Activated CD4-positive, alpha-beta memory T cell treated with anti-CD3 and anti-CD28 coated beads for 36 hours (primary cell): ENCODE measurements at places on chromosomes 13 and 19. TPM values are rescaled to one million over a fixed set of nuclear protein-coding genes. Genes with fewer than 3 reads are reported as not detected.

DNA sequence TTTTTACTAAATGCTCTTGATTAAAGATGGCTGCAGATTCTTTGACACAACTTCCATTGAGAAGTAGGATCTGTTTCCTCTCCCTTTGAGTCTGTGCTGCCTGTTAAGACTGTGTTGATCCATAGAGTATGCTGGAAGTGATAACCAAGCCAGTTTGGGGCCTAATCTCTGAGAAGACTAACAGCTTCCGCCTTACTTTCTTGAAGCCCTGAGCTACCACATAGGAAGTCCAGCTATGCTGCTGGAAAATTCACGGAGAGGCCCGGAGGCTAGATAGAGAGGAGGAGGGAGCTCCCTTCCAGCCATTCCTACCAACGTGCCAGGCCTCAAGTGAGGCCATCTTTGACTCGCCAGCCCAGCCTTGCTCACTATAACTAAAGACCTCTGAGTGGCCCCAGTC lies 12.5 kb downstream of the RAP2A start:
- peaks cover 5% of the 10 kb centered on the region for H3K36me3 ChIP-seq
- no peak overlapping the region for H3K27ac ChIP-seq
- no peak overlapping the region for H3K4me3 ChIP-seq
- DNase-seq = no peak

DNA sequence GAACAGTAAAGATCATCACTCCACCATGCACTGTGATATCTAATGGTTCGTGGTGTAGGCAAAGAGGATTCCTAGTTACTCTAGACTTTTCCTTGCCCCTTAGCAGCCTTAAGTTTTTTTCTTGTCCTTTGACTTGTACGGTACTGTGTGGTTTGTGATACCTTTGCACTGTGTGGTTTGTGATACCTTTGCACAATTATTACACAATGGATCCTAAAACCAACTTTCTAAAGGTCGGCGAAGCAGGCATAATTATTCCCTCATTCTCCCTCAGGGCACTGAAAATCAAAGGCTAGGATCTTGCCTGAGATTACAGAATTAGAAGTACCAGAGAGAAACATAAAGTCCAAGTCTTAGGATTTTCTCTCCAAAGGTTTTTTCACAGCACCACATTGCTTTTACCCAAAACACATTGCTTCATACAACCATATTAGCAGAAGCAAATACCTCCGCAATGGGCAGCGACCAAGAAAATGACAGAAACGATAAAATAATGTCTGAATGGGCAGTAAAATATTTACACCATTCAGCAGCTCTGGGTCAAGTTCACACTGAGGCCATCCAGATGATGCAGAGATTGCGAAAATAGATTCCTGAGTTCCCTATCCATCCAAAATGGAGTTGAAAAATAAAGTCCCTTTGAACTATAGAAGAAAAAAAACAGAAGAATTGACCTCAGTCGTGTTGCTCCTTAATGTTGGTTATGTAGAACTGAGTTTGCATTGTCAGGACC lies 106.4 kb downstream of the FGF14 start:
- no peak overlapping the region for H3K27ac ChIP-seq
- no peak for DNase-seq
- peaks cover 5% of the 10 kb centered on the region for H3K27me3 ChIP-seq
- no peaks in the 10 kb centered on the region for H3K36me3 ChIP-seq
- no peaks in the 10 kb centered on the region for H3K4me1 ChIP-seq

GRCh38 chr19:41895745-41896580 lies 13.0 kb downstream of the ARHGEF1 start:
- no peak overlapping the region for H3K4me3 ChIP-seq
- peaks cover 35% of the 10 kb centered on the region for H3K4me1 ChIP-seq
- DNase-seq = no peak
- H3K27ac ChIP-seq = peak overlapping the region; percentile 58
- peaks cover 54% of the 10 kb centered on the region for H3K36me3 ChIP-seq

GRCh38 chr19:20247016-20247683 lies 80.1 kb downstream of the ZNF486 start:
- no peaks in the 10 kb centered on the region for H3K27me3 ChIP-seq
- H3K4me1 ChIP-seq = peaks cover 9% of the 10 kb centered on the region
- peak; percentile 52 for DNase-seq
- H3K36me3 ChIP-seq = peaks cover 2% of the 10 kb centered on the region
- H3K4me3 ChIP-seq = no peak overlapping the region
- no peak overlapping the region for H3K27ac ChIP-seq

GRCh38 chr13:100212904-100213553 lies 124.1 kb downstream of the PCCA start:
- no peak overlapping the region for H3K27ac ChIP-seq
- H3K36me3 ChIP-seq = peaks cover 15% of the 10 kb centered on the region
- no peak overlapping the region for H3K4me3 ChIP-seq
- DNase-seq = no peak

DNA sequence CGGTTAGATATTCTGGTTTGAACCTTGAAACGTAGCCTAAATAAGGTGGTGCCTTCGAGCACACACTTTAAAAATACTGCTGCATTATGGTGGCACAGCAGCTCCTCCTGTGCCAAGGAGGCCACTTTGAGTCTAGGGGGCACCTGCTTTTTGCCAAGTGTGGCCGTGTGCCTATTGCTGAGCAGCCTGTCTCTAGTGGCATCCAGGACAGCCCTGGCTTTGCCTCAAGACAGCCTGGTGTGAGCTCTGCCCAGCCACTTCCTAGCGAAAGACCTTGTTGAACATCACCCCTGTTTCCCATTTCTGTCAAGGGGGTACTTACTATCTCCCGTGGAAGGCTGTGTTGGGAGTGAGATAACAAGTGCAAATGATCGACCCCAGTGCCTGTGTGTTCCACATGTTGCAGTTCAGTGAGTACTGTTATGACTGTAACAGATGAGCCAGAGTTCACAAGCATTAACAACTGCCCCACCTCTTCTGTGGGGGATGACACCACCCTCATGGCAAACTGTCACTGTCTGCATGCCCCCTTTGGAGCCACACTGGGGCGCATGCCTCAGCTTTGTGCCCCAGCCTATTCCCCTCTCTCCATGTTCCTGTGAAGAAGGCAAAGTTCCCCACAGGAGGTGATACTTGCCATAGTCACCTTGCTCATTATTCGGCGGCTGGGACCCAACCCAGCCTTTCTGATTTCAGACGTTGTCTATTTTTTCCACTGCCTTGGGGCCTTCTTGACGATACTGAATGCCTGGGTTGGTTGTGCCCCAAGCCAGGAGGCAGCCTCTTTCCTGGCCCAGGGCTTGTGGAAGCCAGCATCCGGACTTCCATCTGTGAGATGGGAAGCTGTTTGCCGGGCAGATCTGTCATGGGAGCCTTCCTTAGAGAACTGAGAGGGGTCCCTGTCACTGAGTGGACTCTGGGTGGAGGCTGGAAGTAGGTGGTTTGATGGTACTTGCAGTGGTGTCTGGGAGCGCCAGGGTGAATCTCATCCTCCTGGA lies 5.4 kb downstream of the GATAD2A start:
- H3K27ac ChIP-seq = peak overlapping the region; percentile 74
- peak overlapping the region; percentile 12 for H3K4me3 ChIP-seq
- H3K27me3 ChIP-seq = no peaks in the 10 kb centered on the region
- peaks cover 9% of the 10 kb centered on the region for H3K36me3 ChIP-seq
- peaks cover 74% of the 10 kb centered on the region for H3K4me1 ChIP-seq
- DNase-seq = peak; percentile 68

- no peak for DNase-seq
- H3K27me3 ChIP-seq = no peaks in the 10 kb centered on the region
- peaks cover 23% of the 10 kb centered on the region for H3K4me1 ChIP-seq
- H3K36me3 ChIP-seq = peaks cover 4% of the 10 kb centered on the region
Observed at GRCh38 chr19:3673506-3674439, 26.5 kb downstream of the PIP5K1C start.

- no peak overlapping the region for H3K4me3 ChIP-seq
- H3K27me3 ChIP-seq = no peaks in the 10 kb centered on the region
- H3K27ac ChIP-seq = no peak overlapping the region
- DNase-seq = no peak
- H3K36me3 ChIP-seq = no peaks in the 10 kb centered on the region
Observed at GRCh38 chr13:66506979-66507378, 723.2 kb downstream of the PCDH9 start.

GRCh38 chr13:109509154-109509900 lies 277.1 kb downstream of the IRS2 start:
- DNase-seq = no peak
- H3K27ac ChIP-seq = no peak overlapping the region
- peaks cover 19% of the 10 kb centered on the region for H3K27me3 ChIP-seq
- H3K4me3 ChIP-seq = no peak overlapping the region

DNA sequence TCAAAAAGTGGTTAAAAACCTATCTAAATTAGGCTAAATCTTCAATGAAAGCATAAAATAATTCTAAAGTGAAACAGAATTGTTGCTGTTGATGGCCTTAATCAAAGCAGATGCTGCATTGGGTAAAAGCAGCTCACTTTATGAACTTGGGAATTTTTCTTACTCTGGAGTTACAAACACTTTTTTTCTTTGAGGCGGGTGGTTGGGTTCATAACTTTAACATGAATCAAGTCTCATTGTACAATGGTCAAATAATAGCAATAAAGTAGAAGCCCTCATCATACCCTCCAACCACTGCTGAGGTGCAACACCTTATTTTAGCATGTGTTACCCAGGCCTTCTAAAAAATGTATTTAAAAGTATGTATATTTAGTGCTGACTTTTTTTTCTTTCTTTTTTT lies 29.1 kb downstream of the NUP58 start:
- no peak for DNase-seq
- peaks cover 2% of the 10 kb centered on the region for H3K4me1 ChIP-seq
- H3K27me3 ChIP-seq = no peaks in the 10 kb centered on the region
- H3K27ac ChIP-seq = no peak overlapping the region

- no peaks in the 10 kb centered on the region for H3K4me1 ChIP-seq
- no peaks in the 10 kb centered on the region for H3K36me3 ChIP-seq
- H3K27ac ChIP-seq = no peak overlapping the region
- peaks cover 4% of the 10 kb centered on the region for H3K27me3 ChIP-seq
- H3K4me3 ChIP-seq = no peak overlapping the region
Observed at GRCh38 chr13:78978381-78978998, 319.5 kb upstream of the OBI1 start.

DNA sequence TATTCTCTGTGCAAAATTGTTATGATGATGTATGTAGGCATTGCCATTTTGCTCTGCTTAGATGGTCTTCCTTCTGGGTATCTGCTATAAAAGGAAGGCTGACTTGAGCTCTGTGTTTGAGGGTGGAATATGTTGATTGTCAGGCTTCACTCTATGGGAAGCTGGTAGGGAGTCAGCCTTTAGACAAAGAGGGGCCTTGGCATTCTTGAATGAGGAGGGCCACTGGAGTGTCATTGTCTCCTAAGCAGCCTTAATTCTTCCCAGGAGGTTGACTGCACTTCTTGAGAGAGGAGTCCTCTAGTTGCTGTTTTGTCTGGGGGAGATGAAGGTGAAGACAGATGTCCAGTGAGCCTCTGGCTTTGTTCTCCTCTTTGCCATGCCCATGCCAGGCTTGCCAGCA lies 266.8 kb downstream of the KCNRG start:
- H3K27me3 ChIP-seq = peaks cover 2% of the 10 kb centered on the region
- H3K27ac ChIP-seq = no peak overlapping the region
- H3K4me1 ChIP-seq = peaks cover 12% of the 10 kb centered on the region
- H3K36me3 ChIP-seq = peaks cover 2% of the 10 kb centered on the region
- DNase-seq = no peak

GRCh38 chr13:48505012-48505411 lies 27.9 kb downstream of the RCBTB2 start:
- H3K27ac ChIP-seq = peak overlapping the region; percentile 68
- peak; percentile 41 for DNase-seq
- H3K4me3 ChIP-seq = peak overlapping the region; percentile 39
- peaks cover 53% of the 10 kb centered on the region for H3K4me1 ChIP-seq
- H3K36me3 ChIP-seq = peaks cover 2% of the 10 kb centered on the region

DNA sequence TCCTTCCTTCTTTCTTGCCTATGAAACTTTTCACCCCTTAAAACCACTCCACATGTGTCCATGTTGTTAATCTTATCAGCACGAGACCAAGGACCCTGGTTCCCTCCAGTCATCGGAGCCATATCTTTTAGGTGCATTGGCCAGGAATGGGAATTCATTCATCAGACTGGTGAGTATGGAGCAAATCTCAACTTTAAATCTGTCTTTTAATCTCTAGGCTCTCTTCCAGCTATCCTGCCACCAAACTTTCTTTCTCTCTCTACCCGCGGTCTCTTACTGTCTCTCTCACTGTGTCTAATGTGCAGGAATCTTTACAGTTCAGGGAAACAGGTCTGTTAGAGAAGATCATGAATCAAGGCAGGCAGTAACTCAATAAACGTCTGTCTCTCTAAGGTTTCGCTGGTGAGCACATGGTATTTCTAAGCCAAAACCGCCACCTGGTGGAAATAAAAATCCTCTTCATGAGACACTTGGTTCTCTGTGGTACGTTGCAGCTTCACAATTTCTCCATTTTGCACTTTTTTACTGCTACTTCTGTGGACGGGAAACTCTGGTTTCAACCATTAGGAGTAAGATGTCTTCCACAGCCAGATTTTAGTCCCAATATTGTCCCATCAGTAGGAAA lies 16.1 kb downstream of the LGALS16 start:
- no peak overlapping the region for H3K4me3 ChIP-seq
- peaks cover 32% of the 10 kb centered on the region for H3K4me1 ChIP-seq
- no peaks in the 10 kb centered on the region for H3K36me3 ChIP-seq
- no peak overlapping the region for H3K27ac ChIP-seq
- DNase-seq = peak; percentile 54

GRCh38 chr13:112892426-112893206 lies 76.4 kb upstream of the MCF2L start:
- H3K36me3 ChIP-seq = no peaks in the 10 kb centered on the region
- H3K27ac ChIP-seq = no peak overlapping the region
- H3K4me3 ChIP-seq = no peak overlapping the region
- DNase-seq = no peak
- H3K27me3 ChIP-seq = peaks cover 8% of the 10 kb centered on the region

DNA sequence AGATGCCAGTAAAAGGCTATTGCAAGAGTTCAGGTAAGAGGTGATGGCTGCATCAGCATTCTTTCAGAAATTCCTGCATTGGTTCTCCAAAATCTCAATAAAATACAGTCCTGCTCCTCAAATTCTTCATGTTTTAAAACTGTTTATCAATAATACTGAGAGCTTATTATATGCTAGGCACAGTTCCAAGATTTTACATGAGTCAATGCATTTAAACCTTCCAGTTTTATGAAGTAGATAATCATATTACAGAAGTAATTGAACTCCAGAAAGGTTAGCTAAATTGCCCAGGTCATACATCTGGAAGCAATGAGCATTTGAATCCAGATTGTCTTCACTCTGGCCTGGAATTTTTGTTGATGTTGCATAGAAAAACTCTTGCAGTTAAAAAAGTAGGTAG lies 282.9 kb upstream of the SLITRK6 start:
- no peak overlapping the region for H3K27ac ChIP-seq
- H3K36me3 ChIP-seq = no peaks in the 10 kb centered on the region
- H3K4me1 ChIP-seq = no peaks in the 10 kb centered on the region
- no peak for DNase-seq
- H3K27me3 ChIP-seq = no peaks in the 10 kb centered on the region

Gene LHB
- total RNA-seq = not detected

Gene MAST3
- total RNA-seq = 22.5 TPM

Gene ZNF419
- total RNA-seq = 4.3 TPM

Gene DNAAF3
- not detected for total RNA-seq

Gene LILRA5
- not detected for total RNA-seq

Gene TNNI3
- not detected for total RNA-seq

Gene THSD8
- total RNA-seq = 42.4 TPM
